Epithelial cell of umbilical artery (primary cell): ENCODE measurements at places on chromosomes 3 and 15. TPM values are rescaled to one million over a fixed set of nuclear protein-coding genes. Genes with fewer than 3 reads are reported as not detected.

The CCNB2 gene
- 43.2 and 52.7 TPM in 2 replicates for total RNA-seq

The YEATS2 gene
- 30.5 and 42.2 TPM in 2 replicates for total RNA-seq

The AGBL1 gene
- total RNA-seq = not detected in 2 replicates

The HESX1 gene
- total RNA-seq = 0.32 and 0.46 TPM in 2 replicates

The CHCHD4 gene
- total RNA-seq = 17.5 and 23.9 TPM in 2 replicates

The MORC1 gene
- total RNA-seq = not detected in 2 replicates

The CHRFAM7A gene
- 2.3 and 15.8 TPM in 2 replicates for total RNA-seq

The CLDN16 gene
- under 0.01 TPM in 2 replicates for total RNA-seq
